ENCODE measurements at places on chromosomes 7 and 10. TPM values are rescaled to one million over a fixed set of nuclear protein-coding genes. Genes with fewer than 3 reads are reported as not detected.

Gene CYP2E1
- total RNA-seq: 1.5 TPM

DNA sequence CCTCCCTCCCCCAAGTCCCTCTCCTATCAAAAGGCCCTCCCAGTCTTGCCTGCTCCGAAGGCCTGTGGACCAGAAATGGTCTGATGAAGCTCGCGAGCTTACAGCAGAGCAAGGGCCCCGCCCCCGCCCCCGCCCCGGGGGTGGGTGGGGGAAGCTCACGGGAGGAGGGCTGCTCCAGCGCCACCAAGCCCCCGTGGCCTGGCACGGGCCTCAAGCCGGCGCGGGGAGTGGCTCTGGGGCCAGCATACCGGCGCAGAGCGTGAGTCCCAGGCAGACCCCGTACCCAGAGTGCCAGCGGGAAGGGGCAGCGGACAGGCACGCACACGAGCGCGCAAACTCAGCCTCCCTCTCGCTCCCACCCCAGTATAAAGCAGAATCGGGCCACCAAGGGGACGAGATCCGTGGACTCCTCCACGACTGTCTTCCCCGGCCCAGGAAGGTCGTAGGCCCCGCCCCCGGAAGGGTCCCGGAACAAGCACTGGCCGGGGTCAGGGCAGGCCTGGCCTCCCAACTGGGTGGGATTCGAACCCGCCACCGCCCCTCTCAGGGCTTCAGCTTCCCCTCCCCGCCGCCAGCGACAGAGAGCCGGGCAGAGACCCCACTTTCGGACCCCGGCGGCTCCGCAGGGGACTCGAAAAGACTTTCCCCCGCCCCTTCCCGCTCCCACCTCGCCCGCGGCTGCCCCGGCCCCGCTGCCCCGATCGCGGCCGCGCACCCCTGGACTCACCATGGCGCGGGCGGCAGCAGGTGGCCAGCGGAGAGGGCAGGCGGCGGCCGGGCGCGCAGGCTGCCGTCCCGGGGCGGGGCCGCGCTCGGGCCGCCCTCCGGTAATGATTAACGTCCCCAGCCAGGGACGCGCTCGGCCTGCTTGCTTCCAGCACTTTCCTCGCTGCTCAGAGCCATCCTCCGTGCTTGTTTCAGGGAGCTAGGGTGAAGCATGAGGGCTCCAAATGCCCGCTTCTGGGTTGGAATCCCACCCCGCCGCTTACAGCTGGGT, at the start of gene PCBD1:
Gene PCBD1 (minus strand): TSS at position 762 of the 997 bp plus-strand sequence. CDS start 32 bp downstream, at position 730.
- peak within 1 kb of the TSS; percentile 85 for H3K4me3 ChIP-seq
- H3K4me1 ChIP-seq: peaks cover 40% of the 10 kb centered on the region
- peaks cover 16% of the 10 kb centered on the region for H3K36me3 ChIP-seq

Gene IFIT2
- total RNA-seq: 1.0 TPM

- H3K4me1 ChIP-seq: no peaks in the 10 kb centered on the region
- no peak for DNase-seq
- 0 out of 2 replicates have a peak, but pooled peaks cover 9% of the 10 kb centered on the region for H3K27me3 ChIP-seq
- H3K27ac ChIP-seq: no peak overlapping the region
- no peak overlapping the region for H3K4me3 ChIP-seq
Measured at GRCh38 chr7:150924369-150924781, 53.7 kb downstream of the KCNH2 start.

Gene UNCX
- total RNA-seq: not detected

DNA sequence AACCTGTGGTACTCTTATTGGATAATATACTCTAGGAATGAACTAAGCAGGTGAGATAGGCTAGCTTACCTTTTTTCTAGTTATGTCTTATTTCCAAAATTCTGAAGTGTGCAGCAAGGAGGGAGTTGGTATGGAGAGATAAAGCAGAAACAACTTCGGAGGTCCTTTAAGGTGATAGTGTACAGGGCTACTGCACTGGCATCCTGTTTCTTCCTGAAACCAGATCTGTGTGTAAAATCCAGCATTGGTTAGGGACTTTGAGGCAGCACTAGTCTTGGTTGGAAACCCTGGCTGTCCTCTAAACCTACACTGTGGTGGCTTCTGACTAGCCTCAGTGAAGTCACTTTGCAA, 66.9 kb upstream of the STRIP2 start:
- H3K4me3 ChIP-seq: no peak overlapping the region
- no peaks in the 10 kb centered on the region for H3K27me3 ChIP-seq
- no peak for DNase-seq
- H3K27ac ChIP-seq: no peak overlapping the region
- H3K4me1 ChIP-seq: 0 out of 2 replicates have a peak, but pooled peaks cover 2% of the 10 kb centered on the region

GRCh38 chr7:86784765-86785164, 141.1 kb downstream of the GRM3 start:
- no peaks in the 10 kb centered on the region for H3K27me3 ChIP-seq
- no peak overlapping the region for H3K4me3 ChIP-seq
- H3K4me1 ChIP-seq: no peaks in the 10 kb centered on the region
- no peak overlapping the region for H3K27ac ChIP-seq
- no peak for DNase-seq
- no peaks in the 10 kb centered on the region for H3K36me3 ChIP-seq

Data from HCT116 (cell line).